ENCODE measurements at places on chromosomes 2 and 18.

- DNase-seq, result no peak
Measured at GRCh38 chr2:215419769-215420470, 15.9 kb downstream of the FN1 start.

DNA sequence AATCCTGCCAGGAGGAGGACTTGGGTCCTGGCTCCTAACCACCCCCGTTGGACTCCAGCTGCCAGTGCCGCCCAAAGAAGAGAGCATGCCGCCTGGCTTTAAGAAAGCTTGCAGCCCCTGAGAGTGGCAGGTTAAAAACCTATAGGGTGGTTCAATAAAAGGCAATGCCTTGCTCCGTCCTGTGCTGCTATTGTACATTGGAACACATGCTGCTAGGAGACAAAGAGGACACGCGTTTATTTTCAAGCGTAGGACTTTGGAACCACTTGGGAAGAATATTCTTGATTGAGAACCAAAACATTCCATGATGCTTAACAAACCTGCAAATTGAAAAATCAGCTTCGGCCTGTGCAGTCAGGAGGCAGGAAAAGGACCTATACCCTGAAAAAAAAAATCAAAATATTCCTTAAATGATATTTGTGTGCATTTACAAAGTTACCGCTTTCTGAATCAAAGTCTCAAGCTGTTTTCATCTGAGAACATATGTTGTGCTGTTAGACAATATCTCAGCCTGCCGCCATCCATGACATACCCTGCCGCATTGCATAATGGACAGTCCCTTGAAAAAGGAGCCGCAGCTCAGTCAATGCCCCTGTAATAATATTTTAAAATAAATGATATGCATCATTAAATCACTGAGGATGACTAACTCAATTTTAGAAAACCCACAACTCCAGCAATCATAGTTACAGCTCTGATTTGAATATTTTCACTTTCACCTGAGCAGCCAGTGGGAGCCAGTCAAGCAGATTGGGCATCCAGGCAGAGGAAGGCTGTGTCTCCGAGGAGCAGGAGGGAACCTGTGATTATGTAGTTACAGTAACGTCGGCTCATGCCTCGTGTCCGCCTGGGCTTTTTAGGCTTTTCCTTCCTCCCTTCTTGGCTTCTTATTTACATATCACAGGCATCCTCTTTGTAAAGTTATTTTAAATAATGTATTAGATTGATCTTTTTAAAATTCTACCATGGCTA is 805.6 kb upstream of the FANCL start:
- no peak for DNase-seq

DNA sequence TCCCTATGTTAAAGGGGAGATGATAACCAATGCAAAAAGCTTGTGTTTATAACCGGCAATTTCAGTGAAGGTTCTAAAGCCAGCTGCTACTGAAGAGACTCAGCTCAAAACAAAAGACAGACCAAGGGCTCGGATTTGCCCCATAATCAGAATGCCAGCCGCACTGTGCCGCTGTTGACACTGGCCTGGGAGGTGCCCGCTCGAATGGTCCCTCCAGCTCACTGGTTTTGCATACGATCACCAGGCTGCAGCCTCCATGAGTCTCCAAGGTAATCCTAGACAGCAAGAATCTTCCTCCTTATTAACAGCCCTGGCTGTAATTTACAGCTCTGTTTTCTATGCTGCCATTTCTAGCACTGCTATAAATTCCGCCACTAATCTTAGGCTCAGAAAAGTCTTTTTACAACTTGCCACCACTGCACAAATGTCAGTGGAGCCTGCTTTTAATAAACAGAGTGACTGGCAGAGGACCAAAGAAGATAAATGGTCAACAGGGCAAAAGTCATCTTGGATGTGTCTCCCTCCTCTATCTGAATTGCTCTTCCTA is 155.7 kb upstream of the SH3BP4 start:
- no peak for DNase-seq

DNA sequence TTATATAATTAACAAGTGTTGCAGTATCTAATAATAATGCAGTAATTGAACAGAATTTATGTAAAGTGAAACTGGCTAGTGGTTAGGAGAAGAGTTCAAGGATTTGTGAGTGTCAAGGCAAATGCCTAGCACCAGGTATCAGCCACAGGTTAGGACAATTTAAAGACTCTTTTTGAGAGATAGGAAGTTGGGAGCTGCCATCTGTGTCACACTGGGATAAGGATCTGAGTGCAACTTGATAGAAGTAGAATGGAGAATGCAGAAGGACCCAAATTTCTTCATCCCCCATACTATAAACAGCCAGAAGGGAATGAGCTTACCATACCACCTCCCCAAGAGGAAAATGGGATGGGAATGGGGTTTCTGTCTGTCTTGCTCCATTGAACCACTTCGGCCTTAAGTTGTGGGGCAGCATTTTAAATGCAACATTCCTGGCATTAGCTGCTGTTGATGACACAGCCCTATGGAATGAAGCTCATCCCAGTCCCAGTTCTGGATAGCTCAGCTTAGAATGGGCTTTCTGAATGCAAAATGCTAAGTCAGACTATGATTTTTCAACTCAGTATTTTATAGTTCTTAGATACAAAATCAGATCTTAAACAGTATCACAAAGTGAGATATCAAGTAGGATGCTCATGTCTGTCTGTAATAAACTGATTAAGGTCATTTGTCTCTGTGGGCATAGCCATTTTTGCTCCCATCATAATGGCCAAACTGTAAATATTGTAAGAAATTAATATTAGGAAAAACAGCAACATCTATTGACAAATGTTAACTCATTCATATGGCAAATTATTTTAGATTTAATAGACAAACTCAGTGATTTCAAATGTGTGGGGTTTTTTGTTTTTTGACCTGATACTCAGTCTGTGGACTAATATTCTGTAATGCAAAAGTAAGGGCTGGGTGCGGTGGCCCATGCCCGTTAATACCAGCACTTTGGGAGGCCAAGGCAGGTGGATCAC is 44.0 kb downstream of the GPR155 start:
- no peak for DNase-seq

GRCh38 chr2:144067506-144067905 is 452.4 kb downstream of the ZEB2 start:
- no peak for DNase-seq

GRCh38 chr2:45241061-45241561 is 231.9 kb upstream of the SIX2 start:
- no peak for DNase-seq

DNA sequence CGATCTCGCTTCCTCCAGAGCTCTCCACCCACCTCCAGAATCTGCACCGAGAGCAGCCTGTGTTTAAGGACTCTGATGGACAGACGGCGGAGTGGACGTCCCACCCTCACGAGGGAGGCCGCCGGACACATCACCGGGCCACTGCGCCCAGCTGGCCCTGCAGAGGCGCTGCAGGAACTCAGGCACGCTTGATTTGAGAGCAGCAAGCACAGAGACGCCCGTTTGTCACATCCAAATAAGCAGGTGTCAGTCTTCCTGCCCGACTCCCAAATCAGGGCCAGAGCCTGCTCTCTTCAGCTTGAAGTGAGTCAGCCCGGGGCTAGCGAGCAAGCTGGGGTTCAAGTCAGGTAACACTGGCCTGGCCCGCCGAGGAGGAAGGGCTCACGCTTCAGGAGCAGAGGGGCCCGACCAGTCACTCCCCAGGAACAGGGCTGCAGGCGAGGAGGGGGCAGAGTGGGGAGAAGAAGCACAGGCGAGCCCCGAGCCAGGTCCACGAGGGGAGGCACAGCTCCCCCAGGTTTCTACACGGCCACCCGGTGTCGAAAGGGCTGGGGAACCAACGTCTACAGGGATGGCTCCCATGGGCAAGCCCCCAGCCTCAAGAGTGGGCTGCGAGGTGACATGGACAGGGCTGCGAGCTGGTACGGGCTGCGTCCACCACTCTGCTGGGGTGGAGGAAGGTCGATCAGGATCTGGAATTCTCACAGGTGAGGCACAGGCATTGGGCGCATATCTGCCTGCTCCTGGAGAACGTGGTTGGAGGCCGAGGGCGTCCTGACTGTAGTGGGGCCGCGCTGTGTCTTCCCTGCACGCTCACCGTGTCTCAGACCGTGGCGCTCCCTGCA is 52.5 kb upstream of the CTDP1 start:
- DNase-seq, result no peak

DNA sequence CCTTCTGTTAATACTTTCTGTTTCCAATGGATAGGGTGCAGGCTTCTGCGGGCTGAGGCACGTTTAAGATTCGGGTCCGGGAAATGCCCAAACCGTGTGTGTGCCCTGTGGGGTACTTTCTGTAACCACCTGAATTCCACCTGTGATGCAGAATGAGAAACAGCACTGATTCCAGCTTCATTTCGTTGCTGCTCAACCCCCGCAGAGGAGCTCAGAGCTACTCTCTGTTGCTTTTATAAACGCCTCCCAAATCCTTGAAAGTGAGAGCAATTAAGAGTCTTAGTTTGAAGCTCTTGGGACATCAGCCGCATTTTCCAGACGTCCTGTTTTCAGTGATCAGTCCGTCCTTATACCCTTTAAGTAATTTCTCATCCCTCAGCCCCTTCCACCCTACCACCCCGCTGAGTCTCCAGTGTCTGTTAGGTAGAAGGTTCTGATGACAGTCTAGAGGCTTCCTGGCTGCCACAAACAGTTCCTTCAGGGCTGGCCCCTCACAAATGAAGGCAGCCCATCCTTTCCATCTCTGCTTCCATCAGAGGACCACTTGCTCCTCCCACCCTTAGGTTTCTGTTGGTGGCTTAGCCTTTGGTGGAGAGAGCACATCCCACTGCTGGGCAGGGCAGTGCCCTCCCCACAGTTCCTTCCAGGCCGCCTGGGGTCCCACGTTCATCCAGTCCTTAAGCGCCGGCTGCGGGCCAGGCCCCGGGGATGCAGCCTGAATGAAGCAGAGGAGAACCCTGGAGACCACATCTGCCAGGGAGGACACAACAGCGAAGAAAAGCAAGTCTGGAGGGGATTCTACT is 230.1 kb downstream of the SEPTIN10 start:
- DNase-seq, result no peak

DNA sequence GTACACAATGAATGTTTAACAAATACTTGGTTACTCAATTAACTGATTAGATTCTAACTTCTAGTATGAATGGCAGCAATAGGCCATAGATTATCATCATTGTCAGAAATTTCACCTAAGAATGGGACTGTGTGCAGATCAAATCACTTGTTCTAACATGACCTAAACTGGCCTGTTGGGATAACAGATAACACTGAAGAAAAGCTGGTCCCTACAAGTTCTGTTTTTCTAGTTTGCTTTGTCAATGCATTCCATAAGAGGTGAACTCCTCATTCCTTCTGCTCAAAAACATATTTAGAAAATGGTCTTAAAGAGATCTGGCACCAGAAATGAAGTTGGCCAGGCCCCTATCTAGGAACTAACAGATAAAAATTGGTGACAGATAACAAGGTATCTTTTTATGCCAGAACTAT is 175.4 kb downstream of the THADA start:
- no peak for DNase-seq

DNA sequence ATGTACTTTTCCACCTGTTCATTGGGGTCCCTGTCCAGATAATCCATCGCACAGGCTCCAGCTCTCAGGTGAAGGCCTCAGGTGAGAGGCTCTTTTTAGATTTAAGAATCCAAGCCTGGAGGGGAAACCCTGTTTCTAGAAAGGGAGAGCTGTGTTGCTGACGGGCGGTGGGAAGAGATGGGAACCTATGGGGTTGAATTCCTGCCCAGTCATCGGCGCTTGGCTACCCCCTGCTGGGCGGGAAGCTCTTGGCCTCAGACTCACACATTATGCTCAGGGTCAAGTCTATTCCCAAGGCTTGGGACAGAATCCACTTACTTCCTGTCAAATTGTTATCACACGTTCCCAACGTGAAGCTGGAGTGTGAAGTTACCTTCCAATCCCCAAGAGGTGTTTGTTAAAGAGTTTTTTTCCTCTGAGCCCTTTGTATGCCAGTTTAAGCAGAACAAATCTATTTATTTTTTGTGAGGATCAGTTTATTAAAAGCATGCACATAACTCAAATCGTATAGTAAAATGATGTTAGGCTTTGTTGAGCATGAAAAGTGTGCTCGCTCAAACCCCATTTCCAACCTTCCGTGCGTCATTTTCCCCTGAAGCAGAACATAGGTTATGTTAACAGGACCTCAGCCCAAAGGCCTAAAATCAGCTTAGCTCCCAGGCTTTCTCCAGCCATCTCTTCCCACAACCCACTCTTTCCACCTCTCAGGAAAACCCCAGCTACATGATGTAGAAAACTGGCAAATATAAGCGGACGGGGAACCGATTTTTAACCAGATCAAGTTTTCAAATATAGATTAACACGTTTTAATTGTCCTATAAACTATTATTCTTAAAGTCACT is 181.7 kb upstream of the ETAA1 start:
- no peak for DNase-seq

DNA sequence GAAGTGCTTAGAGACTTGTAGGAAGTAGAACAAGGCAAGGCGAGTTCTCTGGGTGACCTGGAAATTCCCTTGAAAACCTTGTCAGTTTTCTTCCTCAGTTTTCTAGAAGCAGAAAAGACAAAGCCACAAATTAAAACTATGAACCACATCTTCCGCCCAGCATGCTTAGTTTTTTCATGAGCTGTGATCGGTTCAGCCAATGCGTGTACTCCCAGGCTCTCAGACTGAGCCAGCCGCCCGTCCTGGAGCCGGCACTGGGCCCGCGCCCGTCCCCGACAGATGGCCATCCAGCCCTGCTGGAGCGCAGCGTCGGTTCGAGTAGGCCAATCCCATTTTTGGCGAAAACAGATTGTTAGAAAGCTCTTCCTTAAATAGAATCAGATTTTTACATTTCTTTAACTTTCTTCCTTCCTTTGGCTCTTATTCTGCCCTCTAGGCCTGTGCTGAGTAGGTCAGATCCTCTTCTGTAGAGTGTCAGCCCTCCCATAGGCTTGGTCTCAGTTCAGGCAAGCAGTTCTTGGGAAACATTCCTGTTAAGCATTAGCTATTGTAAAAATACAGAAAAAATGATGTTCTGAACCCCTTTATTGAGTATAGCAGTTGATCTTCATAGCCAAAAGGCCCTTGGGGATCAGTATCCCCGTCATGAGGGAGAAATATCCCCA is 112.5 kb downstream of the NCK2 start:
- DNase-seq, result no peak

GRCh38 chr2:217930761-217931563 is 71.8 kb downstream of the TNS1 start:
- DNase-seq, result no peak

GRCh38 chr18:2173486-2173885 is 397.8 kb downstream of the METTL4 start:
- DNase-seq, result no peak

- no peak for DNase-seq
Measured at GRCh38 chr18:68707646-68708045, 7.3 kb downstream of the TMX3 start.

- DNase-seq, result no peak
Measured at GRCh38 chr18:10546557-10547300, 20.9 kb downstream of the NAPG start.

DNA sequence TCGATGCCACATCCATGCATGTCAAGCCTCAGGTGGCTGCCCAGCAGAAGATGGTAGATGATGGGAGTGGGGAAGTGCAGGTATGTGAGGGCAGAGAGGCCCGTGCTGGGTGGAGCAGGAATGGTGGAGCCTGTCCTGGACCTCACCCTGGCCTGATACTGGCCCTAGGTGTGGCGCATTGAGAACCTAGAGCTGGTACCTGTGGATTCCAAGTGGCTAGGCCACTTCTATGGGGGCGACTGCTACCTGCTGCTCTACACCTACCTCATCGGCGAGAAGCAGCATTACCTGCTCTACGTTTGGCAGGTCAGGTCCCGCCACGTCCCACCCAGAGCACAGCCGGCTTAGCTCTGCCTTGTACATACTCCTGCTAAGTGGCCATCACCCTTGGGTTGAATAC is 13.0 kb downstream of the VIL1 start:
- DNase-seq, result no peak
